ENCODE measurements at places on chromosomes 11 and 22.

DNA sequence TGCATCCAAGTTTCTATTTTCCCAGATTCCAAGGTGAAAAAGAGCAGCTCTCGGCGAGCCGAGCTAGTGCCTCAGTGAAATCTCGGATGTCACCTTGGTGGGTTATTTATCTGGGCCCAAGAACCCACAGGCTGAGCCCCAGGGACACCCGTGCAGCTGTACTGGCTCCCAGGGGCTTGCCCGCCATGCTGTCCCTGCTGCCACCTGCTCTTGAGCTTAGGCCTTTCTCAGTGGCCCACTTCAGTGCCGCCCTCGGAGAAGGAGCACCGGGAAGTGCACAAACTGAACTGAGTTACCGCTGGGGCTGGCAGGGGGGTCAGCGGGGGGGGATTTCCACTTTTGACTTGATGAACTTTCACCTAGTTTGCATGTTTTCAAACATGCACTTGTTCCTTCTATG is 27.9 kb downstream of the CPT1A start:
- DNase-seq: no peak

DNA sequence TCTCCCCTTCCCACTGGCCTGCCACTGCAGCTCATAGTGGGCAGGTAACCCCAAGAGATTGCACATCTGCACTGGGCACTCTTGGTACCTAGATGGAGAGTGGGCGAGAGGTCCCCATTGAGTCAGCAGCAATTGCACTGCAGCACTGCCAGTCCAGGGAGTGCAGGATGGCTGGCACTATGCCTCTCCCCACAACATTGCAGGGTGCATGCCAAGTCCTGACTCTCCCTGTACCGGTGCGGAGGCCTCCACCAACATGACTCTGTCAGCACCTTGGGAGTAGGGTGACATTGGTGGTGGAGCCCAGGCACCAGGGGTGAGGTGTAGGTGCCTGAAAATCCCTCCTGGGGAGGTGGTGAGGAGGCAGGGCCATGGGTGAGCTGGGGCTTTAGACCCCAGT is 82.2 kb downstream of the TRAF6 start:
- DNase-seq: no peak

DNA sequence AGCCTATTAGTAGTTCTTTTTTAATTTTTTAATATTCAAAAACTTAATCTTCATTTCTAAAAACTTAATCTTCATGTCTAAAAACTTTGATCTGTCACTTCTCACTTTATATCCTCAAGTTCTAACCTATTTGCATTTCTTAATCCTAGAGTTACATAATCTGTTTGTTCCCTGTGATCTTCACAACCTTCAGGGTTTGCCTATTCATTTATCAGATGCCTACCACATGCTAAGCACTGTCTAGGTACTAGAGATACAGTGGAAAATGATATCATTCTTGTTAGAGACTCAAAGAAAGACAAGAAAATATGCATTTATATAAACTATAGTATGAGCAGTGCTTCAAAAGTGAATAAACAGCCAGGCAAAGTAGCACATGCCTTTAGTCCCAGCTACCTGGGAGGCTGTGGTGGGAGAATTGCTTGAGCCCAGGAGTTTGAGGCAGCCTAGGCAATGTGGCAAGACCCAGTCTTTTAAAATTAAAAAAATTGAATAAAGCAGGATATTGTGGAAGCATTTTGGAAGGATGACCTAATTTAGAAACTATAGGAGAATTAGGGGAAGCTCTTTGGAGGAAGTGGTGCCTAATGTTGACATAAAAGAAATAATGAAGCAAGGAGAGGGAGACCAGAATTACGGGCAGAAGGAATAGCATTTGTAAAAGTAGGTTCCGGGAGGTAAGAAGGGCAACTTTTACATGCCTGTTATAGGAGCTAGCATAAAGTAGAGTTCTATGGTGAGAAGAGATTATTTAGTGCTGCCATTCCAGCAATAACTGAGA is 54.4 kb upstream of the GRK2 start:
- no peak for DNase-seq

GRCh38 chr11:91023731-91024130 is 800.9 kb upstream of the CHORDC1 start:
- DNase-seq: no peak

- DNase-seq: no peak
Measured at GRCh38 chr11:46930089-46930488, 6.5 kb upstream of the CSTPP1 start.

- no peak for DNase-seq
Measured at GRCh38 chr11:8757047-8757446, 74.5 kb downstream of the RPL27A start.

DNA sequence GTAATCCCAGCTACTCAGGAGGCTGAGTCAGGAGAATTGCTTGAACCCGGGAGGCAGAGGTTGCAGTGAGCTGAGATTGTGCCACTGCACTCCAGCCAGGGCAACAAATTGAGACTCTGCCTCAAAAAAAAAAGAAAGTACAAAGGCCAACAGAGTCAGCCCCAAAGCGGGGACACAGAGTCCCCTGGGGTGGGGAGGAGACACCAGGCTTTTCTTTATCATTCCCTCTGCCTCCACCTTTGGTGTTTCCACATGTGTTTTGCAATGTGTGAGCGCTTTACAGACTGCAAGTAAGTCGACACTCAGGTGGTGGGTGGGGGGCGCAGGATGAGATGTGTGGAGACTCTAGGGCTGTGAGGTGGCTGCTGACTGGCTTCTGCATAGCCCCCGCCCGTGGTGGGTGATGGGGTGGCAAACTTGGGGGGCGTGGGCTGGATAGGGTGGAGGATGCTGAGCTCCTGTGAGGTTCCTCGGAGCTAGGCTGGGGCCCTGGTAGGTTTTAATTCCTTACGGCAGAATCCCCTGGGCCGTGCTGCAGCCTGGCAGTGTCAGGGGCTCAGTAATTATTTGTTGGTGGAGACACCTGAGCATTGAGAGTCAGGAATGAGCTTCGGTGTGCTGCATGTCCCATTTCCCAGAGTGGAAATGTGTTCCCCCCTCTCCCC is 177.2 kb downstream of the CTTN start:
- DNase-seq: no peak

GRCh38 chr11:72088076-72088808 is 7.6 kb downstream of the LRRC51 start:
- DNase-seq: no peak

- DNase-seq: no peak
Measured at GRCh38 chr11:17366495-17366894, 14.9 kb downstream of the NCR3LG1 start.

DNA sequence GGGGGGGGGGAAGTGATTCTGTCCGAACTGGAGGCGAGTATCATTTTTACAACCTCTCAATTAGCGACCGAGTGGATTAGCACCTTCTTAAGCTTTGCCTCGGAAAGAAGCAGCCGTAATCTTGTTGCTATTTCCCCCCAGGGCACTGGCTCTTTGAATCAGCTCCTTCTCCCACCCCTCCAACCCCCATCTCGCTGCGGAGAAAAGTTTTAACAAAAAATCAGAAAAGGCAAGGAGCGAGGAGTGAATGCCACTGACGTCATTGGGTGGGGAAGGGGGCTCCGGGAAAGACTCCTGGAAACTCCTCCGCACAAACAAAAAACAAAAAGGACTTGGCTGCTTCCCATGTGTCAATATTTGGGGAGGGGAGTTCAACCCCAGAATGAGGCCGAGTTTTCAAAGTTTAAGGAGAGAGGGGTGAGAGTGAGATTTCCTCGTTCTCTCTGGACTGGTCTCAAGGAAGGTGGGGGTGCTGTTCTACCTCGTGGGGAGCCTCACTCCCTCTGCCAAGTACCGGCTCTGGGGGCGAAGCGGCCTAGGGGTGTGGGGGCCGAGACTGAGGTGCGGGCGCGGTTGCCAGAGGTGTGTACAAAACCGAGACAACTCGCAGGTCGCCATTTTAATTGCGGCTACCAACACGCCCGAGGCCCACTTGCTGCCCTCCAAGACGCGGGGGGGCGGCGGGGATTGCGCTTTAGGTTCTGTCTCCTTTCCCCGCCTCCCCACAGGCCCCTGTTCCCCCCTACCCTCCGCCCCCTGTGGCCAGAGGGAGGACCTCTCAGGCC is 2.5 kb upstream of the PAX6 start:
- DNase-seq: no peak

- no peak for DNase-seq
Measured at GRCh38 chr11:117861151-117862018, 15.1 kb downstream of the FXYD6 start.

DNA sequence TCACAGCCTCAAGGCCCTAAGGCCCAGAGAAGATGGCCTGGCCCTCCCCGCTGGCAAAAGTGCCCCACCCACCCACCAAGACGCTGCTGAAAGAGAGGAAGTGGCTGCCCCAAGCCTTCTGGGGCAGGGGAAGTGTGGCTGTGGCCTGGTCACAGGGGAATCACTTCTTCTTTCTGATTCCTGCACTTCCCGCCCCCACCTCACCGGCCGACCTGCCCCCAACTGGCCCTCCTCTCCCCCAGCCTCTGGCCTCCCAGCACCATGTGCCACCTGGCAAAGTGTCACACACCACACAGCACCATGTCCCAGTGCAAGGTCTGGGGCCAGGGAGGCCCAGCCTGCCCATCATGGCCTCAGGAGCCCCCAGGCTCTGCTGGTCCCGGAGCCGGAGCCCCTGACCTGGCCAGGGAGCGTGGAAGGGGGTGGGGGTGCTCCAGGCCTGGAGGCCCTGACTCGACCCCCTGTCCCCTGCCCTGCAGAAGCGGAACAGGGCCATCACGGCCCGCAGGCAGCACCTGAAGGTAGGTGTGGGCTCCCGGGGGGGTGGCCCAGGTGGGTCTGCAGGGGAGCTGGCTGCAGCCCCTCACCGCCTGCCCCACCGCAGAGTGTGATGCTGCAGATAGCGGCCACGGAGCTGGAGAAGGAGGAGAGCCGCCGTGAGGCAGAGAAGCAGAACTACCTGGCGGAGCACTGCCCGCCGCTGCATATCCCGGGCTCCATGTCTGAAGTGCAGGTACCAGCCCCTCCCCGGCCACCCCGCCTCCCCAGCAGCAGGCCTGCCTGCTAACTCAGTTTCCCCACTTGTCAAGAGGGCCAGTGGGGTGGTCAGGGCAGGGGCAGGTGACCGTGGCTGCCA is 1.4 kb downstream of the TNNI2 start:
- no peak for DNase-seq
